ENCODE measurements at places on chromosomes 3 and 15. TPM values are rescaled to one million over a fixed set of nuclear protein-coding genes. Genes with fewer than 3 reads are reported as not detected.

Gene SLC28A2
- total RNA-seq = not detected

Gene A4GNT
- not detected for total RNA-seq

Gene NR1I2
- total RNA-seq = not detected

Gene CILP
- not detected for total RNA-seq

Gene STARD9
- total RNA-seq = 23.6 TPM

Gene ADPRH
- 2.2 TPM for total RNA-seq

Gene GHRL
- 0.91 TPM for total RNA-seq

Gene TF
- total RNA-seq = 1.9 TPM

Gene OIP5
- total RNA-seq = 3.1 TPM

Gene TNFSF10
- total RNA-seq = not detected

- H3K27me3 ChIP-seq = no peaks in the 10 kb centered on the region
- H3K27ac ChIP-seq = peak overlapping the region; percentile 77
- H3K36me3 ChIP-seq = no peaks in the 10 kb centered on the region
- DNase-seq = no peak
Measured at GRCh38 chr3:77038930-77039605, 831 bp upstream of the ROBO2 start.

DNA sequence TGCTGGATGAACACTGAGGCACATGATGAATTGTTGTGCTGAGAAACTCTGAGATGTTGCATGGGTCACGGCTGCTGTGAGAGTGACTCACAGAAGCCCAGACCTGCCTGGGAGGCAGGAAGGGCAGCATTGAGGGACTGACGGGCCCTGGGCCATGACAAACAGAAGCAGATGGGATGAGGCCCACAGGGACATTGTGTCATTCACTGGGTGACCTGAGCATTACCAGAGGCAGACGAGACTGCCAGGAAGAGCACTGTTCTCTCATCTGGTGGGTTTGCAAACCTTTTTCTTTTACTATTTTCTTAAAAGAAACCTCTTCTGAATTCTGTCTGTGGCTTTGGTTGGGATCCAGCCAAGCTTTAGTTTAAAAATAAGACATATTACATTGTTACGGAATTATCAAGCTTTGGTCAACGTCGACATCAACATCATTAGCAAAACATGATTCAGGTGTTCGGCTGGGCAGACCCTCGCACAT lies 67.8 kb downstream of the BDH1 start:
- no peaks in the 10 kb centered on the region for H3K36me3 ChIP-seq
- H3K4me3 ChIP-seq = no peak overlapping the region
- peak overlapping the region; percentile 93 for H3K27ac ChIP-seq
- H3K27me3 ChIP-seq = no peaks in the 10 kb centered on the region
- peak; percentile 93 for DNase-seq

GRCh38 chr15:84721371-84721770 lies 5.4 kb upstream of the SEC11A start:
- peaks cover 16% of the 10 kb centered on the region for H3K4me1 ChIP-seq
- peak; percentile 30 for DNase-seq
- no peaks in the 10 kb centered on the region for H3K36me3 ChIP-seq

DNA sequence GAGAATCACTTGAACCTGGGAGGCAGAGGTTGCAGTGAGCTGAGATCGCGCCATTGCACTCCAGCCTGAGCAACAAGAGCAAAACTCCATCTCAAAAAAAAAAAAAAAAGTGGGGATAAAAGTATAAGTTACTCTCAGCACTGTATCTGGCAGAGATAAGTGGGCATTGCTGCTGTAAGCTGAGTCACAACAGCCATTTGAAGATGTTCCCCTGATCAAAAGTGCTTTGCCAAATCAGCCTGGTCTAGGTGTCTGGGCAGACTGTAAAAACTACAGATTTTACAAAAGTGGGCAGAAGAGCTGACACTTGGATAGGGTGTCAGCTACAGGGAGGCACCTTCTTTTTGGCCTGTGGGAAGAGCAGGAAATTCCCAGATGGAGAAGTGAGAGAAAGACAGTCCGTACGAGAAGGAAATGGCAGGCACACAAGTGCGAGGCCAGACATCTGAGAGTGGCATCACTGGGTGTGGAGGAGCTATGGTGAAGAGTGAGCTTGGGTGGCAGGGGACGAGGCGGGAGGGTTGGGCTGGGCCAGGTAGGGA lies 78.5 kb downstream of the TRAK1 start:
- no peaks in the 10 kb centered on the region for H3K27me3 ChIP-seq
- peak overlapping the region; percentile 29 for H3K27ac ChIP-seq
- DNase-seq = no peak
- peaks cover 2% of the 10 kb centered on the region for H3K4me1 ChIP-seq
- H3K4me3 ChIP-seq = no peak overlapping the region

DNA sequence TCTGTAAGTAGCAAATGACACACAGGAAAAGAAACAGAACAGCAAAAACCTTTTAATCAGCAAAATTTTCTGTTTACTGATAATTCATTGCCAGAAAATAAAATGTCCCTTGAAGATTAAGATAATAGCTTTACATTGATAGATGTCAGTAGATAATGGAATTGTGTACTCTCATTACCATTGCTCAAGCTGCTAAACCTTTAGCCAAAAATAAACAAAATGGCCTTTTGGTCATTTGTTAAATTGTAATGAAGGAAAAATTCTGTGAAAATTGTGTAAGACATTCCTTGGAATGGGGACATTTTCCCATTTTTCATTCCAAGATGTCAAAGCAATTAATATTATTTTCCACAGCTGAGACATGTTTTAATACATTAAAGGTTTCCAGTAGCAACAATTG lies 189.8 kb downstream of the PLOD2 start:
- H3K4me1 ChIP-seq = peaks cover 10% of the 10 kb centered on the region
- no peak for DNase-seq

GRCh38 chr3:157078131-157078810 lies 81.7 kb downstream of the CCNL1 start:
- no peaks in the 10 kb centered on the region for H3K27me3 ChIP-seq
- no peaks in the 10 kb centered on the region for H3K36me3 ChIP-seq
- peak overlapping the region; percentile 73 for H3K27ac ChIP-seq
- DNase-seq = no peak
- H3K4me3 ChIP-seq = no peak overlapping the region

- H3K4me1 ChIP-seq = peaks cover 2% of the 10 kb centered on the region
- no peak overlapping the region for H3K27ac ChIP-seq
- H3K27me3 ChIP-seq = no peaks in the 10 kb centered on the region
- no peak overlapping the region for H3K4me3 ChIP-seq
Measured at GRCh38 chr3:113220721-113221120, 9.4 kb downstream of the BOC start.

DNA sequence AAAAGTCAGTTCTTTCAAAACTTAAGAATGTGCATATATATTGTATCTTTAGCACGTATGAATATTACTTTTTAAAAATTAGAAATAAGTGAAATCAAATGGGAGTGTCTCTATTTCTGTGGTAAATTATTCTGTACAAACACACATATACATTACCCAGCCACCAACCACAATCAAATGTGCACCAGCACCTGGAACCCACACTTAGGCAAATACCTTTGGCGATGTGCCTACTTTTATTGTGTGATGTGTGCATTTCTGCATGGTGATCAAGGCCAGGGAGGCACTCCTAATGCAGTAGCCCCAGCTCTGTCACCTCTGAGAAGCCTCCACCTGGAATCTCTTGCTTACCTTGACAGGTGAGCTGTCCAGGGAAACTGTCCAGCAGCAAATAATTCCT lies 76.9 kb downstream of the PIK3R4 start:
- peaks cover 25% of the 10 kb centered on the region for H3K36me3 ChIP-seq
- no peaks in the 10 kb centered on the region for H3K27me3 ChIP-seq
- no peak overlapping the region for H3K4me3 ChIP-seq
- H3K27ac ChIP-seq = no peak overlapping the region
- no peak for DNase-seq

DNA sequence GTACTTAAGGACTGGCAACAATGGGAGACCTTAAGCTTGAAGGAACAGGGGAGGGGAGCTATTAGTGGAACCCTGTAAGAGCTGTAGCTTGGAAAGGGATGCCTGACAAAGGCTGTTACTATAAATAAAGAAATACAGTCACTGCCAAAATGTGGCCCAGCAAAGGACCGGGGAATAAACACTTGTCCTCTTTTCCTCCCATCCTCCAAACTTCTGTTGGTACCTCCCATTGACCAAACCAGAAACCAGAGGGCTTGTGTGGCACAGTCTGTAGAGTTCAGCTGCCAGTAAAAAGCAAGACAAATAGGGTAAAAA lies 25.1 kb upstream of the TCF12 start:
- peaks cover 7% of the 10 kb centered on the region for H3K4me1 ChIP-seq
- no peak overlapping the region for H3K4me3 ChIP-seq
- H3K36me3 ChIP-seq = no peaks in the 10 kb centered on the region
- H3K27ac ChIP-seq = no peak overlapping the region
- DNase-seq = no peak

DNA sequence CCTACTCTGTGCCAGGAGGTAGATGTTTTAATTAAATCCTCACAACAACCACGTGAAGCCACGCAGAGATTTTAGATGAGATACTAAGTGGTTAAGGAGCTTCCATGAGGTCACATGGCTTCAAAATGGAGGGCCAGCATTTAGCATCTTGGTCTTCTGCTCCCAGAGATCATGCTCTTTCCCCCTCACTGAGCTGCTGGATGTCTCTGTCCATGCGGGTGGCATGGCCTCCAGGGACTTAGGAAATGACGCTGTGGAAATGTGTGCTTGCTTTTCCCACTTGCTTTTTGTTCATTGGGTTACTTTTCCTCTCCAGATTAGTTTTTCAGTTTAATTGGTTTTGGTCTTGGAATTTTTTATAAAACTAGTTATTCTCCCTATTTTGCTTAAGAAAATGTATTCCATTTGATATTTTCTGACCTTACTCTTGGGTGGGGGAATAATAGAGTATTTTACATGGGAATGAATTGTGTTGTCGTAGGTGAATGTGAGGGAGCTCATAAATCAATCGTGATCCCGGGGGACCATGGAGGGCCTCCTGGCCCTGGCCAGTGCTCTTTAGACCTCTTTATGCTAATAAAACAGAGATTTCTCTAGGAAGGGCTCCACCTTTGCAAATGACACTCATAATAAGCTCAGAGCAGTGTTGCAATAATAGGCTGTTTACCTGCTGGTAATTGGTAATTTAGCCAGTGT lies 376.0 kb upstream of the ONECUT1 start:
- H3K36me3 ChIP-seq = no peaks in the 10 kb centered on the region
- no peak for DNase-seq
- H3K27me3 ChIP-seq = no peaks in the 10 kb centered on the region
- no peaks in the 10 kb centered on the region for H3K4me1 ChIP-seq
- no peak overlapping the region for H3K4me3 ChIP-seq

DNA sequence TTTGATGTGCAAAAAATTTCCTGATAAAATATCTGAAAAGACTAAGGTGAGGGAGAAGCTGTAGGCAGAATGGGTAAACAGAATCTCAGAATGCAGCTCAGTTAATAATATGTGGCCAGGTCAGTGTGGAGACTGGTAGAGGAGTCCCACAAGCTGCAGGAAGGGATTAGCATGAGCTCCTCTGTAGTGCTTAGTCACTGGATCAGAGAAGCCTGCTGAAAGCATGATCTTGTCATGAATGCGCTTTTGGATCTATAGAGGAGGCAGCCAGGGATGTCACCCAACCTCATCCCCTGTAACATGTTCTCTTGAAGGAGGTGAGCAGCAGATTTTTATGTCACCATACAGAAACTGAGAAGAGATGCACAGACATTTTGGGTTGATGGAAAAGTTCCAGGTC lies 1035.3 kb upstream of the GBE1 start:
- no peak for DNase-seq
- no peaks in the 10 kb centered on the region for H3K4me1 ChIP-seq
- no peak overlapping the region for H3K27ac ChIP-seq
- no peaks in the 10 kb centered on the region for H3K36me3 ChIP-seq

DNA sequence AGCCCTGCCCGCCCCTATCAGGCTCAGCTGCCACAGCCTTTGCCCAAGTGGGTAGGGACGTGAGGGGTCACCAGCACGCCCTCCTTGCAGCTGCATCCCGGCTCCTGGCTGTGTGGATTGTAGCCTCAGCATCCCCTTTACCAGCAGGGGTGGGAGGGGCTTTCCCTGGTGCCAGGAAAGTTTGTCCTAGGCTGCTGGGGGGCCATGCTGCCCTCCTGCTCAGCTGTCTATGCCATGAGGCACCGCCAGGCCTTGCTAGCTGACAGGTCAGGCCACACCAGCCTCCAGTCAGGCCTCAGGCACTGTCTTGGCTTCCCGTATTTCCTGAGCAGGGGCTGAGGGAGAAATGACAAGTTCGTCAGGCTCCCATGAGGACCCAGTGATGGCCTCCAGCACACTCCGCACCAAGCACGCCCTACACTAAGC lies 32.3 kb downstream of the TKT start:
- H3K4me3 ChIP-seq = no peak overlapping the region
- H3K27ac ChIP-seq = peak overlapping the region; percentile 72
- H3K27me3 ChIP-seq = no peaks in the 10 kb centered on the region
- peaks cover 29% of the 10 kb centered on the region for H3K36me3 ChIP-seq
- no peak for DNase-seq

DNA sequence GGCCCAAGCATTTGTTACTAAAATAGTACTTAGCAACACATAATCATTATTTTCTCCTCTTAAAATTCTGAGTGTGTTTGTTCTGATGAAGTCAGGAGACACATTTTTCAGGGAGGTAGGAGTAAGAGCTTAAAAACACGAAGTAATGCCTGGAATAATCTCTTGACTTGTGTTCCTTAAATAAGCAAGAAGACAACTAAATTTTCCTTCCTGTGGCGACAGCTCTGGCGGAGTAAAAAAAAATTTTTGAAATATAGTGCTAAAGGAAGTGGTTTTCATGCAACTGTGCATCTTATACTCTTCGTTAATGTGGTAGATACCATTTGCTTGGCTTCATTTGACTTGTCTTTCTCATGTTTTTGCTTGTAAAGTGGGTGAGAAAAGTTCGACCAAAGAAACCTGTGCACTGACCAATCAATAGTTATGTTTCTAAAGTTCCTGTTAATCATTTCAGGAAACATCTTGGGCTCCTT lies 11.1 kb upstream of the MBNL1 start:
- H3K4me3 ChIP-seq = no peak overlapping the region
- no peaks in the 10 kb centered on the region for H3K36me3 ChIP-seq
- H3K27me3 ChIP-seq = no peaks in the 10 kb centered on the region
- H3K4me1 ChIP-seq = peaks cover 15% of the 10 kb centered on the region

DNA sequence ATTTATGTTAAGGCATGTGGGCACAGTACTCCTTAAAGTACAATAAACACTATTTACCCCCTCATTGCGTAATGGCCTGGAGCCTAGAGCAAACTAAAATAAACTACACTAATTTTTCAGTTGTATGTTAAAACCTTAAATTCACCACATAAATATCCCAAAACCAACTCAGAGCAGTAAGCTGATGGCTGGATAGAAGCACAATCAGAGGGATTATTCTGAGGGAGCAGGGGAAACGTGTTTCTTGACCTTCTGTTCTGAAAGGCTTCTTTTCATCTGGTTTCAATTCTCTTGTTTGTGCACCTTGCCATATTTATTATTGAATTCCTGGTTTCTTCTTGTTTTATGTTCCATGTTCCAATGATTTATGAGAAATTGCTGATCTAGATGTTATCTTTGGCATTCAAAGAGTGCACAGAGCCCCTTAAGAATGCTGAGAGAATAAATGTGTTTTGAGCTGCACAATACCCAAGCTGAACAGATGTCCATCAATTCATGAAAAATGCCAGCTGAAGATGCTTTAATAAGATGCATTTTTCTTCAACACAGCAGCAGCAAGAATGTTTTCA lies 29.6 kb downstream of the RPL22L1 start:
- no peak for DNase-seq
- H3K4me1 ChIP-seq = peaks cover 38% of the 10 kb centered on the region
- H3K36me3 ChIP-seq = peaks cover 2% of the 10 kb centered on the region
- H3K27ac ChIP-seq = peak overlapping the region; percentile 59
